Activated CD8-positive, alpha-beta T cell treated with anti-CD3 and anti-CD28 coated beads for 36 hours (primary cell): ENCODE measurements at places on chromosomes 7 and 10. TPM values are rescaled to one million over a fixed set of nuclear protein-coding genes. Genes with fewer than 3 reads are reported as not detected.

DNA sequence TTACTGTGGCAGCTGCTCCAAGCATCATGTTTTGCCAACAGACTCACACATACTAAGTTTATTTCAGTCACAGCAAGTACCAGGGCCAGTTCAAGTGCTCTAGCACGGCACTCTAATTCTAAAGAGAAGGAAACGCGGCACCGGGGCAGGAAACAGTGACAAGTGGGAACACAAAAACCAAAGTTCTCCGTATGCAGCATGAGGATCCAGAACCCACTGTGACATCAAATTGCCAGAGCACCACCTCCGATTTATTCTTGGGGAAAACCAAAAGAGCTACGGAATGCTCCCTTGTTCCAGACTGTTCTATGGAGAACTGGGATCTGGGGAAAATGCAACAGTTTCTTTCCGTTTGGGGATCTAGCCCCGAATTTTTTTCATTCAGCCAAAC, 448 bp upstream of the PTER start:
- peak; percentile 45 for DNase-seq

- no peak for DNase-seq
These were observed 13.9 kb downstream of the FIGNL1 start for GRCh38 chr7:50436133-50436806.

DNA sequence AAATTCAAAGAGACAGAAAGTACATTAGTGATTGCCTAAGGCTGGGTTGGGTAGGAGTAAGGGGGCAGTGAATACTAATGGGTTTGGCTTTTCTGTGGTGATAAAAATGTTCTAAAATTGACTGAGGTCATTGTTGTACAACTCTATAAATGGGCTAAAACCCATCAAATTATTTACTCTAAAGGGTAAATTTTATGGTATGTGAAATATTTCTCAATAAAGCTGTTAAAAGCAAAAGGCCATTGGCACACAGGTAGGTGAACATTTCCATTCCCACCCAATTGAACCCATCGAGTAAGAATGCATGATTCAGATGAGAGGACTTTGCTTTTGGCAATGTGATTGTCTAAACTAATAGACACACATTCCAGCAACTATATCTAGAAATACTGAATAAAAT, 579.4 kb downstream of the GATA3 start:
- DNase-seq: no peak

DNA sequence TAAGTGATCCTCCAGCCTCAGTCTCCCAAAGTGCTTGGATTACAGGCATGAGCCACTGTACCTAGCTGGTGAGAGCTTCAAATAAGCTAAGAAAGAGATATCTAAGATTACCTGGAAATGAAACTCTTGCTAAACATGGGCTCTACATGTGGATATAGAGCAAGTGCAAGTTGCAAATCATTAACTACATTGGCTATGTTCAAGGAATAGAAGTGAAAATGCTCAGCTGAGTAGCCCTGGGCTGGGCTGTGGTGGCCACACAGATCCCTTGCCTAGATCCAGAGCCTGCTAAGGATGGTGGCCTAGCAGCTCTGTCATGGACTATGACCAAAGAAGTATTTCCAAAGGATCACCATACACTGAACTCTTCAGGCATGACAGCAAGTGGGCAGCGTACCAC, 209.3 kb downstream of the PLXNA4 start:
- no peak for DNase-seq

GRCh38 chr7:7486362-7486761, 49.3 kb downstream of the COL28A1 start:
- DNase-seq: no peak

- no peak for DNase-seq
These were observed 42.3 kb upstream of the HMX3 start for GRCh38 chr10:123093489-123093888.

- no peak for DNase-seq
These were observed 76.4 kb downstream of the CELF2 start for GRCh38 chr10:11093771-11094736.

GRCh38 chr10:26543567-26544306, 105.6 kb downstream of the APBB1IP start:
- peak; percentile 40 for DNase-seq

- no peak for DNase-seq
These were observed 138.0 kb downstream of the PTPN20 start for GRCh38 chr10:47049056-47049851.

DNA sequence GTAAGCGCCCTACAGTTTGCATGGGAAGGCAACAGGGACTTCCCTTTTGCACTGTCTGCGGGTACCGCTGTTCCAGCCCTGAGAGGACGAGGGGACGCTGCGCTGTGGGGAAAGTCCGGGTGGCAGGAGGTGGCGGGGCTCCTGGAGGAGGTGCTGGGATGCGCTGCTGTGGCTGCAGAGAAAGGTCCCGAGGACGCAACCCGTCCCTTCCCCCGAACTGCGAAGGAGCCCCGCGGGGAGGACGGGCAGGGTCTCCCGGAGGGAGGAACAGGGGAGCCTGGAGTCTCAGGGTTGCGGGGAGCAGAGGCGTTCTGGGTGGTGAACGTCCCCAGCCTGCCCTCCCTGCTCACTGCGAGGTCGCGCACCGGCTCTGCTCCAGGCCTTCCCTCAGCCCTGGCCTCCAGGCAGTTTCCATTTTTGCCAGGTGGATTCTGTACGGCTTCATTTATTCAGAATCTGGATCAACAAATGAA, 91.6 kb downstream of the CXCL12 start:
- DNase-seq: no peak

DNA sequence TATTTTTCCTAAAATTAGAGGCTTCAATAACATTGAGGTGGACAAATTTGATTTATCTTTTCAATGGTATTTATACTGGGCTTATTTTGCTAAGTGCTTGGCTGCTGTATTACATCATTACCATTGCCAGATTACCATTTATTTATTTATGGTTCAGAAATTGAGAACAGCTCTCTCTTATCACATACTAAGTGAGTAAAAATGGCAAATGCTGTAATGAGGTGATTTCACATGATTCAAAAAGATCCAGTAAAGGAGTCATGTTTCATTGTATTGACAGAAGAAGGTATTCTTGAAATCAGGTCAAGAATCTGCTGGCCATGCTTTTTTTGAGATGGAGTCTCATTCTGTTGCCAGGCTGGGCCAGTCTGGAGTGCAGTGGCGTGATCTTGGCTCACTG, 322.6 kb downstream of the KIF20B start:
- no peak for DNase-seq

DNA sequence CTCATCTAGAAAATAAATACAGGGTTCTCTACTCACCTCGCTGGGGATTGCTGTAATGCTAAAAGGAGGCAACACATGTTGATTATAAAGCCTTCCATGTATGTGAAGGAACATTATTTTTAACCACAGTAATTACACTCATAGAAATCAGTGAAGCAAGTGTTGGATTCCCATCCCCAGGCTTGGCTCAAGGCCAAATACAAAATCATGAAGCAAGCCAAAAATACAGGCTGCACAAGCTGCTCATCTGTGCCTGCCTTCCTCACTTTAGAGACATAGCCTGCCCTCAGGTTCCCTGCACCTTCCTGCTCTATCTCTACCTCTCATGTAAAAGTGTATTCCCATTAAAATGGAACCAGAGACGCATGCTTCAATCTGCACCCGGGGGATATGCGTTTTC, 1077.1 kb upstream of the C7orf33 start:
- DNase-seq: no peak

DNA sequence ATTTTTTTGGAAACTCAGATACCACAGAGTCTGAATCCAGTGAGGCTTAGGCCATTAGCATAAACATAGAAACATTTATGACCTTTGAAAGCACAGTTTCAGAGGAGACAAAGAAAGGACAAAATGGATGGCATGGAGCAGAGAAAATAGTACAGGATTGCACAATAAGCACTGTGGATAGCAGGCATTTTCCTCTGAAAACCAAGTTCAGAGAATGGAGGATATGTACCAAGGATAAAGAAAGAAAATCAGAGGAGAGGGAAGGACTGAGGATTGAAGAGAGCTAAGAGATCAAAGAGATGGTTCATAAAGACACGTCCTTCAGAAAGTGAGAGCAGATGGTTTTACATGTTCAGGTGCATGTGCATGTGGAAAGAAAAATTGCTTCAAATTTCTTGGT, 707.2 kb upstream of the CELF2 start:
- DNase-seq: no peak

DNA sequence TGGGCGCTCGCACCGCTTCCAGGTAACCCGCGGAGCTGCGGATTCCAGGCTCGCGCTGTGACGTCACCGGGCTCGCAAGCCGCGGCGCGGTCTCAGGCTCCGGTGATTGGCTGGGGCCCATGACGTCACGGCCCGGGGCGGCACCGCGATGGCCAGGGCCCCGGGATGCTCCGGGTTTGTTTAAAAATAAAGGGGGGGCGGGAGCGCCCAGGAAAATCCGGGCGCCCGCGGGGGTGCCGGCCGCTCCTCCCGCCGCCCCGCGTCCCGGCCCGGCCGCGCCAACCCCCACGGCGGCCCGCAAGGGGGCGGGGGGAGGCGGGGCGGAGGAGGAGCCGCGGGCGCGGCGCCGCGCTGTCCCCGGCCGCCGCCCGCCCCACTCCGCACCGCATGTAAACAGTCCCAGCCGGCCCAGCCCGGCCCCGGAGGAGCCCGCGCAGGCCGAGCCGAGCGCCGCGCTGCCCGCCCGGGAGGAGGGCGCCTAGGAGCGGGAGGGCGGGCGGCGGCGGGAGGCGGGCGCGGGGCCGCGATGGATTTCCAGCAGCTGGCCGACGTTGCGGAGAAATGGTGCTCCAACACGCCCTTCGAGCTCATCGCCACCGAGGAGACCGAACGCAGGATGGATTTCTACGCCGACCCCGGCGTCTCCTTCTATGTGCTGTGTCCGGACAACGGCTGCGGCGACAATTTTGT, at the start of gene MTURN:
MTURN (plus strand) TSS at position 376 of the 690 bp plus-strand sequence; CDS start at position 527, 151 bp downstream.
- peak; percentile 87 for DNase-seq

- DNase-seq: no peak
These were observed 26.6 kb downstream of the CDNF start for GRCh38 chr10:14810969-14811953.

DNA sequence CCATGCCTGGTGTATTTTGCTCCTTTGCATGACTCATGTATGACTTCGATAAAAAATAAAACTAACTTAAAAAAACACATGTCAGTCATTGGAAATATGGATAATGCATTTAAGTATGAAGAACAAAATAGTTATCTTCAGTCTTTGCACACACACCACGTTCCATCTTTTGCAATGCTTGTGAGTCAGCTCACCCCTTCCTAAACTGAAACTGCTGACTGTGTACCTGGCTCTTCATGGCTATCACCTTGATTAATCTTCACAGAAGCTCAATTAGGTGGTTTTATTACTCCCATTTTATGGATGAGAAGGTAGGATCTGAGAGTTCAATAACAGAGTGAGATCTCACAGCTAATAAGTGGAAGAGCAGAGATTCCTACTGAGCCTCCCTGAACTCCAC, 79.5 kb downstream of the CARD11 start:
- no peak for DNase-seq

GRCh38 chr10:11189582-11190376, 172.1 kb downstream of the CELF2 start:
- DNase-seq: no peak

DNA sequence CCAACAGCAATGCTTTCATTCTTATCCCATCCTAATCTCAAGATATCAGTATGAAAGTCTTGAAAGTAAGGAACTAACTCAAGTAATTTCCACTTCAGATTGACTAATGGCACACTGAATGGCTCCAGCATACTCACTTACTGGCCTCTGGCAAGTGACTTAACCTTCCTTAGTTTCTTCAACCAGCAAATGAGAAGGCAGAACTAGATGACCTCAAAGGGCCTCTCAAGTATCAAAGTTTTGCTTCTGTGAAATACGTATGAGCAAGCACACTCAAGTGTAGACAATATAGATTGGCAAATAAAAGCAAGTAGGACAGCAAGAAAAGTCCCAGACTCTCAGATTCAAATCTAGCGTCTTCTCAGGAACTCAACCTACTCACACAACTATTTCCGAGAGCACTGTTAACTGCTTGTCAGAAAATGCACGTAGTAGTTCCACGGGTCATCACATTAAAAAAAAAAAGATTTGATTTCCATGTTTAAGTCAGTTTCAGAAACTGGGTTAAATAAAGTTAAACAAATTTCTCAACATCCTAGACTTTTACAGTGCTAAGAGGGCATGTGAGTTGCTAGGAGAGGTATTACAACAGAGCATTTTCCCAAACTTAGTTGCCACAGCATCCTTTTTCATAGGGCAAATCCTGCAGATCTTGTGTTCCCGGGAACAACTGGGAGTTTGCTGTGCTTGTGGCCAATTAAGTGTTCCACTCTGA, 276.9 kb upstream of the KLF14 start:
- no peak for DNase-seq

DNA sequence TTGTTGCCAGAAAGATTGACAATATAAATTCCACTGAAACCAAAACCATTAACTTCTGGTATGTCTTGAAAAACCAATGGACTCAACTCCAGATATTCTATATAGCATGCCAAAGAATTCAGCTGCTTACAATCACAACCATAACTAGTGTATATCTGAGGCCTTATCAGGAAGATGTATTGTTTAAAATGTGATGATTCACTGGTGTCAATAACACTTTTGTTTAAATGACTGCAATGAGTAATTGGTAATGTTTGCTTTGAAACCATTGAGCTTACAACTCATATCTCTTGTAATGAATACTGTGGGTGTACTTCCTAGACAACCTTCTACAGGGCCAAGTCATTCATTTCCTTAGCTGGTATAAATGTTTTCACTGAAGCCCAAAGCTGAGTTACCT, 727.9 kb upstream of the KCND2 start:
- no peak for DNase-seq

GRCh38 chr7:85664341-85664740, 477.5 kb upstream of the SEMA3D start:
- no peak for DNase-seq

GRCh38 chr10:28774051-28774995, 97.0 kb downstream of the BAMBI start:
- DNase-seq: no peak

- no peak for DNase-seq
These were observed 1.4 kb downstream of the DNAH11 start for GRCh38 chr7:21544303-21544656.

DNA sequence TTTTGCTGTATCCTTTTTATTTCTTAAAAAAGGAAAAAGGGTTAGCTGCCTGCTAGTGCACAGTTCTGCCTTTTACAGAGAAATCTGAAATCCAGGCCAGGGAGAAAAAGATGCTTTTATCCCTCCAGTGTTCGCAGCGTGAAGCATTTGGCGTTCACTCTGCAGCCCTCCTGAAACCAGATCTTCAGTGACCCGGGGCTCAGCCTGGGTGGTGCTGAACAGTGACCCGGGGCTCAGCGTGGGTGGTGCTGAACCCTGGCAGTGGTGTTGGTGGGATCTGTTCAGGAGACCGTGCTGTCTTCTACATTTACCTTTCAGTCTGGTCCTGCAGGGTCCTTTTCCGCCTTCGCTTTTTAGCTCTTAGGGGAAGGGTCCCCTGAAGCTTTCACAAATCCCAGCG, 164.7 kb upstream of the KLF6 start:
- no peak for DNase-seq

- no peak for DNase-seq
These were observed 168.6 kb upstream of the NEBL start for GRCh38 chr10:21065621-21066248.

The LFNG gene
- 50.6 TPM for total RNA-seq

The TRIL gene
- total RNA-seq: not detected

The PTPRZ1 gene
- total RNA-seq: not detected

The MNX1 gene
- total RNA-seq: not detected

The TMEM225B gene
- total RNA-seq: 2.2 TPM

The ANKRD7 gene
- total RNA-seq: 1.4 TPM

The LRRC4 gene
- total RNA-seq: not detected
